Lower leg skin (tissue), 4 donors: ENCODE measurements at places on chromosomes 16 and 17. TPM values are rescaled to one million over a fixed set of nuclear protein-coding genes. Genes with fewer than 3 reads are reported as not detected.

HOXB3 gene
- total RNA-seq: 14.1 TPM

RGS11 gene
- total RNA-seq: 2.7 TPM

ATP2C2 gene
- total RNA-seq: 61.5 TPM

SSTR5 gene
- total RNA-seq: not detected

SPIRE2 gene
- 3.6 TPM for total RNA-seq
